ENCODE measurements at places on chromosomes 6 and 20. TPM values are rescaled to one million over a fixed set of nuclear protein-coding genes. Genes with fewer than 3 reads are reported as not detected.

- H3K27ac ChIP-seq, result no peak overlapping the region
- DNase-seq, result no peak
- no peaks in the 10 kb centered on the region for H3K36me3 ChIP-seq
- H3K4me1 ChIP-seq, result no peaks in the 10 kb centered on the region
- no peaks in the 10 kb centered on the region for H3K27me3 ChIP-seq
- no peak overlapping the region for H3K4me3 ChIP-seq
Observed at GRCh38 chr6:44458551-44458950, 71.0 kb downstream of the CDC5L start.

DNA sequence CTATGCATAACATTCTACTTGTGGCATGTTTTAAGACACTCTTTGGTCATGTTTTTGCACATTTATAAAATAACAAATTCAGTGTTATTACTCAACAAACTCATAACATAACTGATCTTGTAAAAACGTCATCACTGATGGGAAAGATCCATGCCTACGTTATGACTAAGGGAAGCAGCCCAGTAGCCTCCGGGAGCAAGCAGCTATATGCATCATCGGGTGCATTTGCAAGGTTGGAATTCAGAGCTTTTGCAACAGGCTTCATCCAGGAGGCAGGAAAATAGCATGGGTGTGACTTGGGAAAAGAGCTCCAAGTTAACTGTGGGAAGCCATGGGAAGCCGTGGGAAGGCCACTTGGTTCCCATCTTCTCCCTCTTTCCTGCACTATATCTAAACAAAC, 271.6 kb upstream of the SGK1 start:
- H3K36me3 ChIP-seq, result no peaks in the 10 kb centered on the region
- H3K4me1 ChIP-seq, result no peaks in the 10 kb centered on the region
- no peaks in the 10 kb centered on the region for H3K27me3 ChIP-seq
- H3K27ac ChIP-seq, result no peak overlapping the region
- DNase-seq, result no peak

DNA sequence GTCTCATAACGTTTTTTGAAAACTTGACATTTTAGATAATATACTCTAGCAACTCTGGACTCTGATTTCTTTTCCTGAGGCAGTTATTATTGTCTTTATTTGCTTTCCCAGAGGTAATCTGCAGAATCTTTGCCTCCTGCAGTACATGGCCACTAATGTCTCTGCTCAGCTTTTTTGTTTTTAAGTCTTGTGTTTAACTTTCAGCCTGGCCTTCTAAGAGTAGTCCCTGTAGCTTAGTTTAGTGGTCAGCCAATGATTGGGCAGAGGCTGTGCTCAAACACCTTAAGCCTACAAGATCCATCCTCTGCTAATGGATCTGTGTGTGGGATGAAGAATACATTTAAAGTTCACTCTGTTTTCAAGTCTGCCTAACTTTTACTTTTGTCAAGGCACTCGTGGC, 97.1 kb upstream of the SLC22A16 start:
- no peak for DNase-seq
- no peak overlapping the region for H3K4me3 ChIP-seq
- no peak overlapping the region for H3K27ac ChIP-seq
- H3K36me3 ChIP-seq, result no peaks in the 10 kb centered on the region
- H3K27me3 ChIP-seq, result no peaks in the 10 kb centered on the region
- H3K4me1 ChIP-seq, result no peaks in the 10 kb centered on the region

DNA sequence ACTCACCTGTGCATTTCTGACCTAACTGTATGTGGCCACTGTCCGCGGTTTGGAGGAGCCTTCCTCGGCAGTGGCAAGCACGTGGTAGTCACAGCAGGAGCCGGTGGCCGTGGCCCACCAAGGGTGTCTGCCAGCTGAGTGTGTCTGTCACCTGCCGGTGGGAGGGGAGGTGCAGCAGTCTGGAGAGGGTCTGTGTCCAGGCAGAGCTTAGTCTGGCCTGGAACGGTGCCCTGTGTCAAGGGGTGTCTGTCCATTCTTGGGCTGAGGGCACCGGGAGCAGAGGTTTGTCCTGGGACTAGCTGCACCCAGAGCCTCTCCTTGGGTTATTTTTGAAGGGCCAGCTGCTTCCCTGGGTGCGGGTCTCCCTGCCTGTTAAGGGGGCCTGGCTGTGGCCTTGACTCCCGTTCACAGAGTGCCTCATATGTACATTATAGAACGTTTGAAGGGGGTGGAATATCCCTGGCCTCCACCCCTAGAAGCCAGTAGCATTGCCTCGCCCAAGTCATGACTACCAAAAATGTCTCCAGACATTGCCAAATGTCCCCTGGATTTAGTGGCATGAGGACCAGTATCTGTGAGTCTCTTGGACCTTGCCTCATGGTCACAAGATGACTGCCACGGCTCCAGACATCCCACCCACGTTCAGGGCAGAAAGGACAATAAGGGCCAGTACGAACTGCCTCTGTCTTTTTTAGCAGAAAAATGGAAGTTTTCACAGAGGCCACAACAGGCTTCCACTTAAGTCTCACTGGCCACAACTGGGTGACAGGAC, 5.2 kb downstream of the RBM38 start:
- H3K27ac ChIP-seq, result peak overlapping the region; percentile 73
- no peaks in the 10 kb centered on the region for H3K27me3 ChIP-seq
- H3K36me3 ChIP-seq, result no peaks in the 10 kb centered on the region

DNA sequence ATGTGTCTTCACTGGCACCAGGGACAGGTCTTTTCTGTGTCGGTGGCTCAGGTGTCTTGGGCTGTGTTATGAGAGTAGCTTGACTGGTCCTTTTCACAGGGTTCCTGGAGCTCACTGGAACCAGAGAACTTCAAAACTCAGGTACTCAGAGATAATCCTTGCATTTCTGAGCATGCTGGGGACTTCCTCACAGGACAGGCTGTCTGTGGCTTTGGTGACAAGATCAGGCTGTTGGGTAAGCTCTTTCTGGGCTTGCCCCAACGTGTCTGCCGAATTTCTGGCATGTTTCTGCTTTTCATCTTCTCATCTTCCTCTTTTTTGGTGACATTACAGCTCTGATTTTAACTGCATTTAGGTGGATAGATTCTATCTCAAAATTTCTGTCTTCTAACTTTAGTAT, 270.0 kb downstream of the CDH26 start:
- no peak overlapping the region for H3K27ac ChIP-seq
- no peaks in the 10 kb centered on the region for H3K4me1 ChIP-seq
- H3K4me3 ChIP-seq, result no peak overlapping the region
- no peaks in the 10 kb centered on the region for H3K27me3 ChIP-seq
- no peaks in the 10 kb centered on the region for H3K36me3 ChIP-seq
- no peak for DNase-seq

DNA sequence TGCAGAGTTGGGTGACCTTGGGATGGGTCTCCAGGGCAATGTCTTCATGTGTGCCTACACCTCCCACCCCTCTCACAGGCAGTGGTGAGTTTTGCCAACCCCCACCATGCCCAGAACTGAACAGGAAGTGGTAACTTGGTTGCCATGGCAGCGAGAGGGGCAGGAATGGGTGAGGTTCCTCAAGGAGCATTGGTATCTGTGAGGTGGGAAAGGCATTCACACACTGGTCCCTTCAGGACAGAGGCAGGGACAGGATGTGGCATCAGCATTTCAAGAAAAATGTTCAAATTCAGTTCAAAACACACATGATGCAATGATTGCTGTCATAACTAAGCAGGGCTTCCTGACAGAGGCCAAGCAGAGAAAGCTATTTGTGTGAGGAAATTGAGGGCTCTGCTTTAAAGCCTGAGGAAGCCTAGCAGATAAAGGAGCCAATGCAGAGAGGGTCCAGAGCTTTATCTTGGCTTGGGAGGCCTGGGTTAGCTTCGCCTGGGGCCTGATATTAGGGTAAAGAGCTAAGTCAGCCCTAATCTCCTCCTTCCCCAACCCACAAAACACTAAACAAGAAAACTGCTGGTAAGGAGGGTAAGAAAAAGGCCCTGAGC, 551 bp downstream of the TREML2 start:
- no peak overlapping the region for H3K4me3 ChIP-seq
- peak overlapping the region; percentile 25 for H3K27ac ChIP-seq
- no peaks in the 10 kb centered on the region for H3K27me3 ChIP-seq
- no peaks in the 10 kb centered on the region for H3K4me1 ChIP-seq

DNA sequence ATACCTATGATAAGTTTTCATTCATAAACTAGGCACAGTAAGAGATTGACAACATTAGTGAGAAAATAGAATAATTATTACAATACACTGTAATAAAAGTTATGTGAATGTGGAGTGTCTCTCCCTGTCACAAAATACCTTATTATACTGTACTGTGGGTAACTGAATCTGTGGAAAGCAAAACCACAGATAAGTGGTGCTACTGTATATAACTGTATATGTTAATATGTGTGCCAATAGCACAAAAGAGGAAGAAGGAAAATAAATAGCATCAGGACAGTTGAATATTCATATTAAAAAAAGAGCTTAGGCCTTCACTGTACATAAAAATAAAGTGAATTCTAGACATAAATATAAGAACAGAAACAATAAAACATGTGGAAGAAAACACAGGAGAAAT, 243.5 kb downstream of the CDKAL1 start:
- H3K4me1 ChIP-seq, result no peaks in the 10 kb centered on the region
- H3K4me3 ChIP-seq, result no peak overlapping the region
- no peak for DNase-seq
- H3K27me3 ChIP-seq, result no peaks in the 10 kb centered on the region

- no peak overlapping the region for H3K27ac ChIP-seq
- H3K4me1 ChIP-seq, result no peaks in the 10 kb centered on the region
- DNase-seq, result no peak
- no peaks in the 10 kb centered on the region for H3K36me3 ChIP-seq
- H3K4me3 ChIP-seq, result no peak overlapping the region
Observed at GRCh38 chr6:14818422-14818884, 427.4 kb upstream of the JARID2 start.

DNA sequence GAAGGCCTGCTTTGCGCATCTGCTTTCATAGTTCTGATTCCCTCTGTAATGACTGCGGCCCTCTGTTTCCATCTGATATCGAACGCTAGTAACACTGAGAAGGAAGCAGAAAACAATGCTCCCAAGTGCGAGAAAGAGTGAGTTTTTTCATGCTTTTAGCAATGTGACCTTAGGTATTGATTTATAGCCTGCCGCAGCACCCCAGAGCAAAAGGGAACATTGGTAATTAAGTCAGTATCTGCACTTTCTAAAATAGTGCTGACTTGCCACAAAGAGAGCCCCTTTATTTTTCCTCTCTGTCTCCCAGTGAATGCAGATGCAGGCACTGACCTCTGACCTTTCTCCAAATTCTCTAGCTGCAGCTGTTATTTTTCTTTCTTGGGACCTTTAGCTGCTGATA, 129.8 kb downstream of the HDGFL1 start:
- H3K27me3 ChIP-seq, result no peaks in the 10 kb centered on the region
- no peak overlapping the region for H3K27ac ChIP-seq
- H3K36me3 ChIP-seq, result no peaks in the 10 kb centered on the region
- DNase-seq, result no peak
- H3K4me3 ChIP-seq, result no peak overlapping the region

DNA sequence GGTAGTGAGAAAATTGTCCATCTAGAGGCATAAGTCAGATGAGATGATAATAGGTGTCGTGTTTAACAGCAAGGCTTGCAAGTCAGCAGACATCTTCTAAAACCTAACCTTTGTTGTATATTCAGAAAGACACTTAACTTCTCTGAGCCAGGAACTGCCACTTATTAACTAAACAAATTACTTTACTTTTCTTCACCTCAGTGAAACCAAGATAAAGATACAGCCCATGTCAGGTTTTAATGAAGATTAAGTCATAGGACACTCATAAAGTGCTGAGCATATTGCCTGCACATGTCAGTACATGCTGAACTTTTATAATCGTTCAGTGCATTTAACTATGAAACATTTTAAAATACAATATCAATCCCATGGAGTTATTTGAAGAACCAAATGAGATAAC, 286.8 kb downstream of the NKAIN2 start:
- H3K27ac ChIP-seq, result no peak overlapping the region
- DNase-seq, result no peak
- no peak overlapping the region for H3K4me3 ChIP-seq
- no peaks in the 10 kb centered on the region for H3K4me1 ChIP-seq
- H3K27me3 ChIP-seq, result no peaks in the 10 kb centered on the region

GRCh38 chr6:144758602-144759001, 473.5 kb downstream of the UTRN start:
- no peak overlapping the region for H3K4me3 ChIP-seq
- DNase-seq, result no peak
- H3K27me3 ChIP-seq, result no peaks in the 10 kb centered on the region
- no peaks in the 10 kb centered on the region for H3K36me3 ChIP-seq
- H3K27ac ChIP-seq, result no peak overlapping the region

DNA sequence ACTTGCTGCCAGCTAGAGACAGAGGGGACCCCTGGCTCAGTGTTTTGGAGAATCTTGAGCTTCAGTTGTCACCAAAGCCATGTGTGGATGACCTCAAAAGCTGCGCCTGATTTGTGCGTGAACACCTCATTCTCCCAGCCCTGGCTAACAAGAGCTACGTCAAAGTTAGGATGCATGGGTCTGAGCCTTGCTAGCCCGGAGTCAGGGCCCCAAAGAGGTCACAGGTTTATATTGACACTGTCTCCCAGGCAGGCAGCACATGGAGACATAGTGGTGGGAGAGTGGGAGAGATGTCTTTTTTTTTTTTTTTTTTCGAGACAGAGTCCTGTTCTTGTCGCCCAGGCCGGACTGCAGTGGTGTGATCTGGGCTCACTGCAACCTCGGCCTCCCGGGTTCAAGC, 36.1 kb upstream of the DUSP22 start:
- H3K27me3 ChIP-seq, result no peaks in the 10 kb centered on the region
- no peak for DNase-seq
- H3K4me3 ChIP-seq, result no peak overlapping the region
- no peaks in the 10 kb centered on the region for H3K4me1 ChIP-seq
- no peaks in the 10 kb centered on the region for H3K36me3 ChIP-seq
- H3K27ac ChIP-seq, result no peak overlapping the region

The TNXB gene
- total RNA-seq, result 32.9 TPM

The RIMS1 gene
- total RNA-seq, result 2.6 TPM

The PLA2G7 gene
- total RNA-seq, result 1.3 TPM

The HLA-G gene
- total RNA-seq, result not detected

The SENP6 gene
- total RNA-seq, result 189 TPM

The OPN5 gene
- not detected for total RNA-seq

Measured in breast epithelium (tissue), 4 donors.